HuH-7.5 (cell line): ENCODE measurements at places on chromosomes 7 and 10.

DNA sequence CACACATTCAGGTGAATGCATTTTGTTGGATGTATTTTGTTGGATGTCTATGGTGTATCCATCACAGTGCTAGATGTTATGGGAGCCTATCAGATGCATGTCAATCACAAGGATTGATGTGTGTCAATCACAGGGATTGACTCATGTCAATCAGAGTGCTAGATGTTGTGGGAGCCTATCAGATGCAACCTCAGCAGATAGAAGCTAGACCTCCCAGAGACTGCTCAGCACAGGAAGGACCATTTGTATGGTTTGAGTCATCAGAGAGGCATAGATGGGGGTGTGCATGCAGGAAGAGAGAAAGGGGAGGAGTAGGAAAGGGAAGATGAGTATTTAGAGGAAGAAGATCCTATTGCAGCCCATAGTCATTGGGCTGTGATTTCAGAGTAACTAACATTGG is 48.3 kb upstream of the PITRM1 start:
- DNase-seq = no peak

DNA sequence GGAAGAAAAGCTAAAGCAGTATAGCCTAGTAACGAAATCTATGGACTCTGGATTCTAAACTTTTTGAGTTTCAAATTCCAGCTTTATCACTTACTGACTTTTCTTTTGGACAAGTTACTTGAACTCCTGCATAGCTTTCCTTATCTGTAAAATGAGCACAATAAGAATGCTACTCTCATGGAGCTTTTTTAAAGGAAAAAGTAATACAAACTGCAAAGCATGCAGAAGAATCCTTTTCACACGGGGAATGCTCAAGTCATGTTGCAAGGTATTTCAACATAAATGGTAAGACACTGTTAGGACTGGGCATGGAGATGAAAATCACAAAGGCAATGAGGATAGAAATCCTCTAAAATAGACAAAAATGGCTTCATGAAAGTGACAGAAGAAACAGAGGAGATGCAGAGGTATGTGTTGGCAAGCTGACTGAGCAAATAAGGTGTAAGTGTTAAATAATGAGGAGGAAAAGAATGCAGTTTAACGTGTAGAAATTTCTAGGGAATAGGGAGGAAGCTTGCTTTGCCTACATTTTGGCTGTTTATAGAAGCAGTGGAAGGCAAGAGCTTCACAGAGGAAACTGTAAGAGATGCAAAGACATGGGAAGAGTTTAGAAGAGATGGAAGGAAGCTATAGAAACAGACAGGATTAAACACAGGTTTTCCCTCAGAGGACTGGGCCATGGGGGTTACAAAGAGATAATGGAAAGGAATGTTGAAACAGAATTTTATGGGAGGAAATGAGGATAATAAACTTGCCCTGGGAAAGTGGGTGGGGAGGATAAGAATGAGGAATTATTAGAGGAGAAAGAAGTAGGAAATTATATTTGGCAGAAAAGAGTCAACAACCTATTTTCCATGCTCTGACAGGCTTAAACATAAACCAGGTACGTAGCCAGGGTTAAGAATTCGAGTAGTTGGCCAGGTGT is 28.8 kb upstream of the SNX13 start:
- no peak for DNase-seq

DNA sequence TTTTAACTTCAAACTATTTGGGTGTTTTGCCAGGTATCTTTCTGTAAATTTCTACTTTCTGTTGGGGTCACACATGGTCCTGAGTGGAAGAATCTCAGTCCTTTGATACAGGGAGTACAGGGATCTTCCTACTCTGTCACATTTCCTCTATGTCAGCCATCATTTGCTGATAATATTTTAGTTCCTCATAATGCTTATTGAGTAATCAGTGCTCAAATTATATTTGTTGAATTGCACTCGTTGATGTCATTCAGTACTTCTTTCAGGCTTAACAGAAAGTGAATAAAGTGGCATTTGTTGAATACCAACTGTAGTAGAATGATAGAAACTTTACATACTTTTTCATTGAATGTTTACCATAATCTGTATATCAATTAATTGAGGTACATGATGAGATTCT is 31.9 kb downstream of the WDR11 start:
- no peak for DNase-seq

DNA sequence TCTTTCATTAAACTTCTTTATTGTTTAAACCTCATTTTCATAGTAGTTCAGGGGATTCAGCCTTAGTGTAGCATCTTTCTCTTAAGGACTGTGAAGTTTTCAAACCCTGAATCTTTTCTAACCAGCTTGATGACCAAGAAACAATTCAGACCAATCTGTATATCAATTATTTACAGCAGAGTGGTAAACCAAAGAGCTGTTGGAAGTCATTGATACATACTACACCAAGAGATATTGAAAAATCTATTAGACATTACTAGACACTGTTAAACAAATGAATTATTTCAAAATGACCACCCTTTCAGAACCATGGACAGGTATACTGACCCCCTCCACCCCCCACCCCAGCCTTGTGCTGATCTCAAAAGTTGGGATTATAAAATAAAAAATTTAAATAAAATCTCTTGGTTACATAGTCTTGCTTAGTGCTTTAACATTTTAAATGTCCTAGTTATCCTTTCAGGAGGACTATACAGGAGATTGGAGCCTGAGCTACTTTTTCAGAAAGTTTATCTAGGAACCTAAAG is 143.9 kb upstream of the LSM8 start:
- DNase-seq = no peak

DNA sequence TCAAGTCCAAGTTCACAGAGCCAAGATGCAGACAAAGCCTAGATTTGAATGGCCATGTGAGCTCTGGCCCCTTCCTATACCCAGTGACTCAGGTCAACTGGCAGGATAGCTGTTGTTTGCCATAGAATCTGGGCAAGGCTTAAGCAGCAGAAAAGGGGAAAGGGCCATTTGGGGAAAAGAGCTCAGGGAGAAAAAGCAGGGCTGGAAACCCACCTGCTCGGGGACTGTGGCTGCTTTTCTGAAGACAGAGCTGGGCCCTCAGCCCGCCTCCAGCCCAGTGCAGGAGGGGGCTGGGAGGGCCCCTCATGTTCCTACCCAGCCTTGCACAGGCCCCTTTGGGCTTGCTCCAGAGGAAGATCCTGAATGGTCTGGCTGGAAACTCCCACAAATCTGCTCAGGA is 32.6 kb upstream of the HABP2 start:
- no peak for DNase-seq

- no peak for DNase-seq
Observed at GRCh38 chr10:112946649-112947048, 3.4 kb upstream of the TCF7L2 start.

- no peak for DNase-seq
Observed at GRCh38 chr10:3639546-3639945, 145.5 kb downstream of the KLF6 start.

- DNase-seq = no peak
Observed at GRCh38 chr10:82982110-82982608, 1107.2 kb downstream of the NRG3 start.

- DNase-seq = no peak
Observed at GRCh38 chr7:137195996-137196395, 147.5 kb downstream of the PTN start.

- DNase-seq = no peak
Observed at GRCh38 chr10:74165530-74165901, 14.5 kb downstream of the ADK start.

GRCh38 chr7:47576866-47577306 is 5.0 kb downstream of the TNS3 start:
- DNase-seq = no peak
